ENCODE measurements at places on chromosomes 2 and 18. TPM values are rescaled to one million over a fixed set of nuclear protein-coding genes. Genes with fewer than 3 reads are reported as not detected.

The TXNDC2 gene
- total RNA-seq = not detected

GRCh38 chr2:138333677-138334076 lies 167.9 kb upstream of the SPOPL start:
- no peak for DNase-seq

GRCh38 chr2:220664272-220665107 lies 907.6 kb downstream of the EPHA4 start:
- no peak for DNase-seq

DNA sequence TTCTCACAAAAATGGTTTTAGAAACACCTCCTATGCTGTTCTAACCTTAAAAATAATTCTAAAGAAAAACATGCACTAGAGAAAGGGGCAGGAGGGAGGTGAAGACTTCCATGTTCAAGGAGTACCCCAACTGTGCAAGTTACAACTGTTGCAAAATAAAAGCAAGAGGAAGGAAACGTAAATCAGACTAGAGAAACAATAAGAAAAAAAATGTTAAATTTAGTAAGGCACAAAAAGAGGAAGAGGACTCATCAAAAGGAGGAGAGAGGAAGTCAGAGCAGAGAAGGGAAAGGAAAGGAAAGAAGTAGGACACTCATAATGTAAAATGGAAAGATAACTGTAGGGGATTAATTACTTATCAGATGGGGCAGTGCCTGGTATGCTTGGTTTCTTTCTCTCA lies 34.1 kb downstream of the RAPH1 start:
- no peak for DNase-seq

DNA sequence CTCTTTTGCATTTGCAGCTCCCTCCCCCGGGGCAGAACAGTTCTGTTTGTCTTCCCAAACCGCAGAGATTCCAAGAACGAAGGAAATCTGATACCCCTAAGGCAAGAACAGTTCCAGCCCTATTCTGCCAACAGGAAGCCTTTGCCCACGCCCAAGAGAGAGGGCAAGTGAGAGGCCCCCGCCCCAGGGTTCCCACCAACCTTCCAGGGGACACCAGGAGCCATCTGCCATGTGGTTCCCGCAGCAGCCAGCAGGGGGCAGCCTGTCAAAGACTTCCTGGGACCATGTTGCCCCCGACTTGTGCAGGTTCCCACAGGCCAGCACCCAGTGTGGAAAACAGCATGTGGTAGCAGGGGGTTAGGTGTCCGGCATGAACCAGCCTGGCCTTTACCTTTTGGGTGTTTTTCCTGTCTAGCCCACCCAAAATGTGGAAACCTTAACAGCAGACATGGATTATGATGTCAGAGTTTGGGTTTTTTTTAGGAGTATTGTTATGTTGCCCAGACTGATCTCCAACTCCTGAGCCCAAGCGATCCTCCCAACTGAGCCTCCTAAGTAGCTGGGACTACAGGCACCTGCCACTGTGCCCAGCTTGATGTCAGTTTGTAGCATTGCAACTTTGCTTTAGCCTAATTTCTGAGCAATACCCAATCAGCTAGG lies 21.7 kb upstream of the EFHD1 start:
- peak; percentile 89 for DNase-seq

- DNase-seq = no peak
Measured at GRCh38 chr2:88131201-88131998, 3.5 kb upstream of the FABP1 start.

- peak; percentile 99 for DNase-seq
Measured at GRCh38 chr2:45353879-45354278, 257.2 kb downstream of the SRBD1 start.

GRCh38 chr2:33404321-33404720 lies 72.1 kb upstream of the RASGRP3 start:
- DNase-seq = no peak

DNA sequence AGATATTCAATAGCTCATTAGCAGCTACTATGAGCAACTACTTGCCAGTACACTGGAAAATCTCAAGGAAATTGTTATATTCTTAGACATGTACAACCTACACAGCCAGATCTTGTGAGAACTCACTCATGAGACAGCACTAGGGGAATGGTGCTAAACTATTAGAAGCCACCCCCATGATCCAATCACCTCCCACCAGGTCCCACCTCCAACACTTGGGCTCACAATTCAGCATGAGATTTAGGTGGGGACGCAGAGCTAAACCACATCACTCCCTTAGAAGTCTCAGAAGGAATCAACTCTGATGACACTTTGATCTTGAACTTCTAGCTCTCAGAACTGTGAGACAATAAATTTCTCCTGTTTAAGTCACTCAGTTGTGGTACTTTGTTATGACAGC lies 418.3 kb upstream of the SPHKAP start:
- DNase-seq = no peak

The PLA2R1 gene
- 0.87 TPM for total RNA-seq

- no peak for DNase-seq
Measured at GRCh38 chr2:211429256-211429920, 873.0 kb downstream of the CPS1 start.

GRCh38 chr2:182548031-182548950 lies 121.5 kb upstream of the PDE1A start:
- no peak for DNase-seq

DNA sequence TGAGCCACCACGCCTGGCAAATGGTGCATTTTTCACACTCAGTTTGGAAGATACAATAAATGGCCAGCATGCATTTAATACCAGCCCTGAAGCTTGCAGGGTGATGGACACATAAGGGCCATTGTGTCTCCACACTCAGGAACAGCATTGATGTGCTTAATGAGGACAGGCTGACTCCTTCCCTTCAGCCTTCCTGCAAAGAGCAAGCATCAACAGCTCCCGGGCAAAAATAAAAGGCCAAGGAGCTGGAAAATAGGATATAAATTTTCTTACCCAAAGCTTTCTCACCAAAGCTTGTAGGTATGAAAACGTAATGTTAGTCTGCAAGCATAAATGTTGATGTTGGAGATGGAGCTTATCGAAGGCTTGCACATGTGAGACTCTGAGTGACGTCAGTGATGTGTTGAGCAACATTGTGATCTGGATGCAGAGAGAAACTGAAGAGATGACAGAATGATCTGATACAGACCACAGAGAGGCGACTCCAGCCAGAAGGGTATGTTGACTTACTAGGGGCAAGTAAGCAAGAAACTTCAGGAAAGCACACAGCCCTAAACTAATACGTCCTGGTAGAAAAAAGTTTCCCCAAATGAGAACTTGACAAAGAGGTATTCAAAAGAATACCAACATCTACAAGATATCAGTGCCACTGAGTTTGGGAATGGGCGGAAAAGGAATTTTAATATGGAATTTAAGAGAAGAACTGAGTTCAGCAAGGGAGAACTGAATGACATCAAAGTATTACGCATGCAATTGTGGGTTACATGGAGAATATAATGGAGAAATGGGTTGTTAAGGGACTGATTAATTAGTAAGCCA lies 256.5 kb downstream of the TGIF1 start:
- DNase-seq = no peak

- DNase-seq = no peak
Measured at GRCh38 chr2:220106065-220106464, 478.6 kb downstream of the SLC4A3 start.

DNA sequence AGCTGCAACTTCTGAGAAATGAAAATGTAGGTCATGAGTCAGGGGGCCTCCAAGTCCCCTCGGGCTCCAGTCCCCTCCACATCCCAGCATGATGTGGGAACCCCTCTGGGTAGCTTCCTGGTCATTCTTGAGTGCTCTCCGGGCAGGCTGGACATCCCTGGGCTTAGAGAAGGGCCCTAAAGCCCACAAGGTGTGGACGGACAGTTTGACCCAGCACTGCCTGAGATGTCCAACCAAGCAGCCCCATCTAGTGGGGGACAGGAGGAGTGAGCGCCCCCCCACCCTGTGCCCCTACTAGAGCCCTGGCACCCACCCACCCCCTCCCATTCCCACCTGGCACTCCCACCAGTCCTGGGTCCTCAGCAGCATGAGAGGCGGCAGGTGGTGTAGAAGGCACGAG lies 46.0 kb downstream of the CYP27C1 start:
- no peak for DNase-seq

GRCh38 chr2:45045706-45046105 lies 36.5 kb upstream of the SIX2 start:
- DNase-seq = no peak

DNA sequence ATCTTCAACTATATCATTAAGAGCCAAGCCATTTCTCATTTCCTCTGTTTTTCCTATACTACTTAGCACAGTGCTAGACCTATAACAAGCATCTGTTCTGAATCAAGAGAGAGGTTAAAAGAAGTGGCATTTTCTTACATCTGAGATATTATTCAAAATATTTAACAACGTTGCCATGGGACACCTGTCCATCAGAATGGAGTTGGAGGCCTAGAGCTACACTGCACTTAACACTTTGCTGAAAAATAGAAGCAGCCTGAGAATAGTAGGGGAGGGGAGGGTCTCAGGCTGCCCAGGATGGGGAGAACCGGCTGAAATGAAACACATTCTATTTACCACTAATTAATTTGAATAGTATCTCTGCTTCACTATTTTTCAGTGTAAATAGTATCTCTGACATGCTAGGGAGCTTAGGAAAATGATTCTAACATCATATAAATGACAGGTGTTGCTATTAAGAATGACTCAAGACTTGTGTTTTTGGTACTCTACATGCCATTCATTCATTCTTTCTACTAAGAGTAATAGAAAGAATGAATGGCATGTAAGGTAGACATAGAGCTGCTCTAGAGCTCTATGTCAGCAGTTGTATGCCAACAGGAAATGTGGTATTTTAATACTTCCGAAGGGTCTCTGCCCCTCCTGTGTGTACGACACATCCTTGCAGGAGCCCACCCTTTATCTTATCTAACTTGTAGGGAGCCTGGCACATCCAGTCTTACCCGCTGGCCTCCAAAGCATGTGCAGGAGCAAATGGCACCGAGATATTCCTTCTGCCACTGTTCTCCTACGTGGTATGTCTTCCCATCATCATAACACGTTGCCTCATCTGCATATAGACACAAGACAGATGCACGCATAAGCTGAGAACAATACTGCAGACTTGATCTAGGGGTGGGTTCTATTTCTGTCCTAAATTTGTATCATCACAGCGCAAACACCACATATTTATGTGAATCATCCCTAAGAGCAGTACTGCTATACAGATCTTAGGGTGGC lies 52.6 kb downstream of the ATIC start:
- DNase-seq = no peak

- DNase-seq = no peak
Measured at GRCh38 chr2:23954325-23955014, 14.2 kb downstream of the UBXN2A start.

DNA sequence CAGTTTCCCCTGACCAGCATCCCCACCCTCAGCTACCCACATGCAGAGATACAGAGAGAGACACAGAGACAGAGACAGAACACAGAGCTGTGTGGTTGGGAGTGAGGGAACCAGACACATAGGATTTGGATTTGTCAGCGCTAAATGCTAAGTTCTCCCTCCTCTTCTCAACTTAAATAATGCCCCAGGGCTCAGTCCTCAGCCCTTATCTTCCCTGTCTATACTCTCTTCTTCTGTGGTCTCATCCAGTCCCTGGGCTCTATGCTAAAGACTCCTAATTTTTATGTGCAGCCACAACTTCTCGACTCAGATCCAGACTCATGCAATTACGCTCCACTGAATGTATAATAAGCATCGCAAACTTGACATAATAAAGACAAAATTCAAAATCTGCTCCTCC lies 47.1 kb downstream of the COLEC12 start:
- DNase-seq = no peak

- DNase-seq = peak; percentile 51
Measured at GRCh38 chr2:56009758-56010458, 86.3 kb upstream of the EFEMP1 start.

GRCh38 chr2:198659096-198659870 lies 798.5 kb downstream of the SATB2 start:
- DNase-seq = no peak

The SP110 gene
- total RNA-seq = 12.4 TPM

DNA sequence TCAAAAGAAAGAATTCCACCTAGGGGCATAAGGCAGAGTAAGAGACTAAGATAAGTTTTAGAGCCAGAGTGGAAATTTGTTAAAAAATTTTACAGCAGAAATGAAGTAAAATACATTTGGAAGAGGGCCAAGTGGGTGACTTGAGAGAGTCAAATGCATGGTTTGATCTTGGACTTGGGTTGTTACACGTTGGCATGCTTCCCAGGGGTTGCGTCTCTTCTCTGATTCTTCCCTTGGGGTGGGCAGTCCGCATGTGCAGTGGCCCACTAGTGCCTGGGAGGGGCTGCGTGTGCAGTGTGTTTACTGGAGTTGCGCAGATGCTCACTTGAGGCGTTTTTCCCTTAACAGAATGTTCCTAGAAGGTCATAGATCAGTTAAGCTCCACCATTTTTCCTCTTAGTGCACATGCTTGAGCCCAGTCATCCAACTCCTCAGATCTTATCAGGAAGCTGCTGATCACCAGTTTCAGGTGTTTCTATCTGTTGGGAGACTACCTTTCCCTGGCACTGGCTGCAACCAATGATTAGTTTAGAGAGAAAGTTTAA lies 13.1 kb downstream of the SEH1L start:
- DNase-seq = no peak

DNA sequence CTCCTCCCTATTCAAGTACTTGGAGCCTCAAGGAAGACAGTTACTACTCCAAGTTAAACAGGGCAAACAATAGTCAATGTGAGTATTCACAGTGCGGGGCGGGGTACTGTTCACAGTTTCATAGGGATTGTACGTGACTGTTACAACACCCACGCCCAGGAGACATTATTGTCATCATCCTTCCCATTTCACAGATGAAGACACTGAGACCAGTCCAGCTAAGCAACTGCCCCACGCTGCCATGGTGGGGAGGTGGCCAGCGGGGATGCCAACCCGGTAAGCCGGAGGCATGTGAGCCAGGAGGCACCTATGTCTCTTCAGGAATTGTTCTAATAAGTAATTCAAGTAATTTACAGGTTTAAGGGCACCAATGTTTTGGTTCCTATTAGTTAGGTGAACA lies 982 bp downstream of the HJURP start:
- no peak for DNase-seq

DNA sequence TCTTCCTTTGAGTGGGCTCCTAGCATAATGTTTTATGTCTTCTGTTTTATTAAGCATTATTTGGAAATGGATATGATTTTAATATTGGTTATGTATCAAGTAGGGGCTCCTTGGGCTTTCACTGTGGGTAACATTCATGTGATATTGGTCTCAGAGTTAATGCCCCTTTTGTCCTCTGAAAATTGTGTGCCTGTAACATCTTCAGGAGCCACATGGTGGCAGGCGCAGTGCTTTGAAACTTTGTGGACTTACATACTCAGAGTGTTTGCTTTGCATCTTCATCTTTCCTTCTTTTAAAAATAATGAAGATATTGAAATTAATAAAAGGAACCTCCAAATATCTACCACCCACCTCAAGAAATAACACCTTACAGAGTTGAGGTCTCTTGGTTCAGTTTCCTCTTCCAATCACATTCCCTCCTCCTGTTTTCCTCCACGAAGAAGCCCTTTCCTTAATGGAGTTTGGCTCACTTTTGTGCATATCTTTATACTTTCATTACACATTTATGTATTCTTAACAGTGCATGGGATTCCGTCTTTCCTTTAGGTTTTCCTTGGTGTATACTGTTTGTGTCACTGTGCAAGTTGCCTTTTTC lies 73.5 kb downstream of the LIMS1 start:
- DNase-seq = peak; percentile 47

Data from HT1080 (cell line).